ENCODE measurements at places on chromosomes 7 and 10.

- DNase-seq, result peak; percentile 20
These were observed 276.5 kb downstream of the MAGI2 start for GRCh38 chr7:79176859-79177477.

DNA sequence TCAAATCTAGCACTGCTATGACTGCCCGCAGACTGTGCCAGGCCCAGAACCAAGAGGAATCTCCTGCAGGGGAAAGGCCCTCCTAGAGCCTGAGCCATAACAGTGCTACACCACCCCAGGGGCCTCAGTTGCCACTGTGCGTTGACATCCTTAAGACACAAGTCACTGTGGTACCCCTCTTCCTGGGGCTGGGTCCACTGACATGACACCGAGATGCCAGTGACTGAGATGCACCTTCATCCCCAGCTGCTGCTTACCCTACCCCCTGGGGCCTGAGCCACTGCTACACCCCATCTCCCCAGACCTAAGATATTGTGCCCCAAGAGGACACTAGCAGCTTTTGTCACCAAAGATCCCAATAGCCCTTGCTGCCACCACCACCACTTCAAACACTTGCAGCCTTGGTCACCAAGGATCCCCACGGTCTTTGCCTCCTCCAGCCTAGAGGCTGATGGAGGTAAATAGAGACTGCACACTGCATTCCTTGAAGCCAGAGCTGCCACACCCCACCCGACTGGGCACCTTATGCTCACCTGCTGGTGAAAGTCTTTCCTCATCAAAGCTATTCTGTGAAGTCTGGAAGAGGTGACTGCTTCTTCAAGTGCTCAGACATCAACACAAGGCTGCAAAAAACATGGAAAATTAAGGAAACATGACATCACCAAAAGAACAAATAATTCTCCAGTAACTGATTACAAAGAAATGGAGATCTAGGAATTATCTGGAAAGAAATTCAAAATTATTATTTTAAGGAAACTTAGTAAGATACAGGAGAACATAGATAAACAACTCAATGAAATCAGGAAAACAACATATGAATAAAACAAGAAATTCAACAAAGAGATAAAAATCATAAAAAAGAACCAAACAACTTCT lies 40.4 kb upstream of the SHH start:
- no peak for DNase-seq

GRCh38 chr10:64071218-64071617 lies 550.0 kb downstream of the REEP3 start:
- no peak for DNase-seq

- no peak for DNase-seq
These were observed 16.9 kb downstream of the LHPP start for GRCh38 chr10:124478515-124478914.

DNA sequence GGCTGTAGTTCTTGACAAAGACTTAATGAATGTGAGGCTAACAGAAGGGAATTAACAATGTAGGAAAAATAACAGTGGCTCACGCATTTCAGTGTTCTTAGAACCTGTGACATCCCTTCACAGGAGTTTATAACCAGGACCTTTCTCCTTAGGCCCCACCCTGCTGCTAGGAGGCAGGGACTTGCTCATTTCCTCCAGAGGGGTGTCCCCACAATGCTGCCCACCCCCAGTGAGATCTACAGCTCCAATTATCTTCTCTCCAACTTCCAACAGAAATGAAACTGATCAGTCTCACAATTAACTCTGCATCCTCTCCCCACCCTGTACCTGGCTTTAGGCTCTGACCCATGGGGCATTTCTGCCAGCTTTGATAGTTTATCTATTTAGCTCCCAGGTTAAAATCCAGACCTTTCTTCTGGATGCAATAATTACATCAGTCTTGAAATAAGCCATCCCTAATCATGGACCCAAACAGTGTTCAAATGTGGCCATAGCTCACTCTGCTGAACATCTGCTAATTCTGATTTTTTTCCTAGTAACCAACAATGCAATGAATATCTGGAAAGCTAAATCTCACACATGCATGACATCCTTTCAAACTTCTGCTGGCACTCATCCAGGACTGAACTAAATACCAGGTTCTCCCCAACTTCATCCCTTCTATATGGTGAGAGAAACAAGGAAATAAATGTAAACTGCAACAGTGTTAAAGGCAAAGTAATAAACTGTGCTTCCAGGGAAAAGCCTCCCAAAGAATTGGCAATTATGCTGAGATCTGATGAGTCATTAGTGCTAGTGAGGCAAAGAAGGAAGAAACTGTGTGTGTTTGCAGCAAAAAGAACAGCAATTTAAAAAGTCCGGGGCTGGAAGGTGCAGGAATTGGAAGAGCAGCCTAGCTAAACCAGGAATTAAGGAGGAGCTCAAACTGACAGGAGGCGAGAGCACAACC lies 64.6 kb downstream of the HERPUD2 start:
- no peak for DNase-seq
